ENCODE measurements at places on chromosomes 4 and X.

GRCh38 chrX:24149351-24150050 is at the start of gene ZFX:
ZFX (plus strand) TSS chrX:24149729; CDS start chrX:24172743, 23,014 bp downstream.
- no peak for DNase-seq

DNA sequence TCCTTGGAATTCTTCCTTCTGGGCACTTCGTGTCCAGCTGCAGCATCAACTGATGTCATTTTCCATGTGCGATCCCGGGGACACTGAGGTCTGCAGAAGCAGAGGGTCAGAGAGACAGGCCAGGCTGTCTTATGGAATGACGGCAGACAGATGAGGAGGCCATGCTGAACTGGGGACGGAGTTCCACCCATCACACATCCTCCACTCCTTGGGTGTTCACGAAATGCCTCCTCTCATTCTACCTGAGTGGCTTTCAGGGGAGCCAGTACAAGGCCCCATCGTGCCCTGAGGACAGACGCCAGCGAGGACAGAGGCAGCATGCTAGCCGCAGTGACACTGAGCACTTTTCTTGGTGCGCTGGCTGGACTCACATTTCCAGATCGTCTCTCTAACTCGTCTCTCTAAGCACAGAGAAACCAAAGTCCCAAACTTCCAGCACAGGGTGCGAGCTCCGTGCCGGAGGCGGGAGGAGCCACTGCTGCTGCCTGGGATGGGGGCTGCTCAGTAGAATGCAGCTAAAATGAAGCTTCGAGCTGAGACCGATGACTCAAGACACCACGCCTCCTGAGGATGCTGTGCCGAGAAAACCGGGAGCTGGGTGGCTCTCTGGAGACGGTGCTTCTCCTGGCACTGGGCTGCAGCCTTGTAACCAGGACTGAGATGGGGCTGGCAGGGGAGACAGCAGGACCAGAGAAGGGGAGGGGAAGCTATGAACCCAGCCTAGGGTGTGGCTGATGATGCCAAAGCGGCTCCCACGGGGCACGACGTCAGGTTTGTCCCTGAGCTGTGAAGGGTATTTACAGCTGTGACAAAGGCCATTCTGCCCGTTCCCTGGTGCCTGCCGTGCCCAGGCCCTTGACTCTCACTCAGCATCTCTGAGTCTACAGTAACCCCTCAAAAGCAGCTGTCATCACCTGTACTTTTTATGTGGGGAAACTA is 8.2 kb downstream of the ABLIM2 start:
- DNase-seq = no peak

DNA sequence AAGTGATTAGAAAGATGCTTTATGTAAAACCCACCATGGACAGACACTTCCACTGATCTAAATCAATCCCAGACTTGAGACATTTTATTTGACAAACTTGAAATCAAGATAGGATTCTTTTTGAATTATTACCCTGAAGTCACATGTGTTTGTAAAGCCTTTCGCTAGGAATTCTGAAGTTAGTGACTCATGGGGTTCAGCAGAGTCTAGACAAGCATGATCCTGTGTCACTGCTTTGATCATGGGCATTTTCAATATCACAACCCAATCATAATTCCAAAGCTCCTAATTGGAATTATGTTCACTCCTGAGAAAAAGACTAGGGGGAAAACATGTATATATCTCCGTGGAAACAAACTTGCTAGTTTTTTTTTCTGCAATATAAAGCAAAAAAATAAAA is 67.5 kb upstream of the BMP3 start:
- peak; percentile 0 for DNase-seq

- no peak for DNase-seq
Measured at GRCh38 chr4:147733716-147734344, 1.9 kb downstream of the ARHGAP10 start.

- DNase-seq = peak; percentile 57
Measured at GRCh38 chr4:56757261-56757746, 64.2 kb downstream of the SPINK2 start.

- no peak for DNase-seq
Measured at GRCh38 chrX:26100421-26100920, 37.7 kb upstream of the MAGEB18 start.

- no peak for DNase-seq
Measured at GRCh38 chrX:118579417-118579816, 83.8 kb downstream of the DOCK11 start.

GRCh38 chr4:101708293-101709039 is 82.1 kb upstream of the BANK1 start:
- DNase-seq = no peak

- DNase-seq = no peak
Measured at GRCh38 chrX:46130247-46130646, 415.0 kb downstream of the ZNF674 start.

DNA sequence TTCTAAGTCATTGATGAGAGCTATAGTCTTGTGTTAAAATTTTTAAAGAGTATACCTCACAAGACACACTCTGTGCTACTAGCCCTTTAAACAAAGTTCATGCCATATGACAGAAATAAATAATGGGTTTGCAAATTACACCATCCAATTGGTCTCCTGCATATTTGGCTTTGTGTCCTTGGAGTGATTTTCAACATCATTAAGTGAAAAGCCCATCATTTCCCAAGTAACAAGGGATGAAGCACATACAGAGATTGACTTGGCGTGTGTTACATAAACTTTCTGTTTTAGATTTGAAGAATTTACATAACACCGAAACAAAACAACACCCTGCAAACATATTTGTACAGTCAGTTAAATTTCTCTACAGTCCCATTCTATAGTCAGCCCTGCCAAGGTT is 216.9 kb upstream of the NEIL3 start:
- no peak for DNase-seq

DNA sequence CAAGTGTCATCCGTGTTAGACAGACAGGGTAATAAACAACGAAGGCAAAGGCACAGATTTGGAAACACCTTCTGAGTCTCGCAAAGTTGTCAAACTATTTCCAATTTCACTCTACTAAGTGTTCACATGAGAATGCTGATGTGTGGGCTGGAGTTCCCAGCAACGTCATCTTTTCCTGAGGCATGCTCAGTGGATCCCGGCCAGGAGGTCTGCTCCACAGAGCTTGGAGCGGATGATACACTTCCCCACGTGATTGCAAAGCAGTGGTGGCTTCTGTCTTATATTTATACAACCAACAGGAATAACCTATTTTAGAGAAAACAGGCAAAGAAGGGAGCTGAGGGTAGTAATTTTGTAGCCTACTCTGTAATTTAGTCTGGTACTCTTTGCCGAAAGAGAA is 40.1 kb upstream of the PDK3 start:
- no peak for DNase-seq

GRCh38 chrX:6930307-6930849 is 217.1 kb upstream of the STS start:
- DNase-seq = no peak

DNA sequence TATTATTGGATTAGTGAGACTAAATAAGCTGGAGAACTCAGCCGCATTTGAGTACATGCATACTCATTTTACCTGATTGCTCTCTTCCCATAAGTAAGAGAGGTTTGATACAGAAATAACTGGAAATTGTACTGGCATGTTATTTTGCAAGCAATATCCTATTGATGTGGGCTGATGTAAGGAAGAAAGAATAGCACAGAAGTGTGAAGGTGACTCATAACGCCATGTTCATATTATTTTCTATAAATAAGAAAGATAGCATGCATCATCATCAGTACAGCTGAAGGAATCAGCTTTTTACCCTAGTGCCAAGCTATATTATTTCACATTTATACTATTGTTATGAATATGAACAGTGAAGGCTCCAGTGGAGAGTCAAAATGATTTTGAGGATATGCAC is 138.3 kb upstream of the FAM47A start:
- no peak for DNase-seq

- DNase-seq = no peak
Measured at GRCh38 chr4:110587666-110588285, 35.1 kb downstream of the PITX2 start.

DNA sequence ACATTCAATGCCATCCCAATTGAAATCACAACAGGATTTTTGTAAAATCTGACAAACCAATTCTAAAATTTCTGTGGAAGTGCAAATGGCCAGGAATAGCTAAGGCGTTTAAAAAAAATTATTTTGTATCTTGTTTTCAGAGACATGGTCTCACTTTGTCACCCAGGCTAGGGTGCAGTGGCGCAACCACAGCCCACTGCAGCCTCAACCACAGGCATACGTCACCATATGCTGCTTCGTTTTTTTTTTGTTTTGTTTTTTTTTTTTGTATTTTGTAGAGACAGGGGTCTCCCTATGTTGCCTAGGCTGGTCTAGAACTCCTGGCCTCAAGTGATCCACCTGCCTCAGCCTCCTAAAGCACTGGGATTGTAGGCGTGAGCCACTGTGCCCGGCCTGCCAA is 24.5 kb downstream of the ZNF41 start:
- DNase-seq = no peak

DNA sequence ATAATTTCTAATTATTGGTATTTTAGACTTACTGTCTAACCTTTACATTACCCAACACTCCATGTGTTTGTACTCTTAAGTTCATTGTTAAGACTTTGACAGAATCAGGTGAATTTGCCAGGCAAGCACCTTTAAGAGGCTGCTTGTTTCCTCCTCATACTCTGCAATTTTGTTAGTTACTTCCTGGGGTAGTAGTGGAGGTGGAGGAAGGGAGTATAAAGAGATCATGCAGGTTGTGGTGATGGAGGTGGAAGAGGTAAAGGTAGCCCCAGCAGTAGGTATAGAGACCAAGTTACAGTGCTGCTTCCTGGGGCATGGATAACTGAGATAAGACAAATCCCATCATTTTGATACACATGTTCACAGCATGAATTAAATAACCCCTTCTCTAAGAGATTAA is 6.7 kb downstream of the WDR44 start:
- no peak for DNase-seq

DNA sequence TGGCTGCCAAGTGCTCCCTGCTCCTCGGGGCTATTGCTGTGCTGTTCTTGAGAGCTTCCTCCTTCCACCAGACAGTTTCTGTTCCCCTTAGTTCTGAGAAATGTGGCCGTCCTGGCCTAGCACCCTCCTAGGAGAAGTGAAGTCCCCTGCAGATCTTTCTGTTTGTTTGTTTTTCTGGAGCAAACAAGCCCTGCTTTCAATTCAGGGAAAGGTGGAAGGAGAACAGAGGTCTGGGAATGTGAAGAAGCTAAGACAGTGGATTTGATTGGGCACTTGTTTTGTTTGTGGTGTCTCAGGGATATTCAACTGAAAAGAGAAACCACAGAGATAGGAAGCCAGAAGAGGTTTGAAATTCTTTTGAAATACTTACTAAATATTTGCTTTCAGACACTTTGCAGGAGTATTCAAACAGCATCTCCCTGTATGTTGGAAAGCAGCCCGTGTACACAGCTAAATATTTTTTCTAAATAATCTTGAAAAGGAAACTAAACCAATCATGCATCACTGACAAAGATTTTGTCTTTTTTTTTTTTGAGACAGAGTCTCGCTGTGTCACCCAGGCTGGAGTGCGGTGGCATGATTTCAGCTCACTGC is 36.5 kb upstream of the PPM1K start:
- no peak for DNase-seq

GRCh38 chrX:12814420-12814819 is 23.2 kb downstream of the PRPS2 start:
- DNase-seq = no peak

- no peak for DNase-seq
Measured at GRCh38 chr4:117096886-117097285, 11.5 kb upstream of the TRAM1L1 start.

DNA sequence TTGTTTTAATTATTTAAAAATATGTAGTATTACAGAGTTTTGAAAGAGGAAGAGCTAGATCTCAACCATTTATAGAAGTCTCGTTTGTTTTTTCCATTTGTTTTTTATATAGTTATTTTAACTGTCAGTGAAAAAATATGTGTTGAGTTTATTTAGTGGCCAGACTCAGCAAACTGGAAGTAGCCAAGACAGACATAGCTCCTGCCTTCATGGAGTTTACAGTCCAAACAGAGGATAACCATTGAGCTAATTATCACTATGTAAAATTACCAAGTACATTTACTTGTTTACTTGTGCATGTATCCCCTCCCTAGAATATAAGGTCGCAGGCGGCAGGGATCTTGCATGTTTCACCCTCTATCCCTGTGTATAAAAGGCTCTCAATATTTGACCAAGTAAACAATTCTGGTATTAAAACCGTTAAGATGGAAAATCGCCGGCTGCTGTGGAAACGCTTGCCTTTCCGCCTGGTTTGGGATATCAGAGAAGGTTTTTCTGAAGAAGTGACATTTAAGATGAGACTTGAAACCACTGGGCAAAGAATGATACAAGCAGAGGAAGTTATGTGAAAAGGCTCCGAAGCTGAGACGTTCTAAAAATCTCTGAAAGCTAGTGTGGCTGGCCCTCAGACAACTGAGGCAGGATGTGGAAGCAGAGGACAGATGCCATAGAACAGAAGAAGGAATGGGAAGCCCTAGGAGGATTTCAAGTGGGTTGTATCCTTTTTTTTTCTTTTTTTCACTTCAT is 1.3 kb upstream of the CCNI start:
- DNase-seq = no peak

- DNase-seq = no peak
Measured at GRCh38 chr4:89755220-89755619, 81.7 kb downstream of the SNCA start.

DNA sequence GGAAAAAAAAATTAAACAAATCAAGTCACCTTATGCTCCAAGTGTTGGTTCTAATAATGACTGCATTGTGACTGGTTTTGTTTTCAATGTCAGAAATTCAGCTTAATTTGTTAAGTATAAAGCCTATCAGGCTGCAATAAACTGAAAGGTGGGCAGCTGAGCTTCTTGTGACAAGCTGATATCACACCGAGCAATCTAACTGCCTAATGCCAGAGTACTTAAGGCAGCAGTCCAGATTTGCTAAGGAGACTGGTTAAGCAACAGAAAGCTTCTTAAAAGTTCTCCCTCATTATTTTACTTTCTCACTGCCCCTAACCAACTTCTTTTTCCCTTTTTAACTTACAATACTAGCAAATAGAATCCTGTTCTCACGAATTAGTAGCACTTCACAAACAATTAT is 201.0 kb downstream of the MAB21L2 start:
- DNase-seq = no peak

DNA sequence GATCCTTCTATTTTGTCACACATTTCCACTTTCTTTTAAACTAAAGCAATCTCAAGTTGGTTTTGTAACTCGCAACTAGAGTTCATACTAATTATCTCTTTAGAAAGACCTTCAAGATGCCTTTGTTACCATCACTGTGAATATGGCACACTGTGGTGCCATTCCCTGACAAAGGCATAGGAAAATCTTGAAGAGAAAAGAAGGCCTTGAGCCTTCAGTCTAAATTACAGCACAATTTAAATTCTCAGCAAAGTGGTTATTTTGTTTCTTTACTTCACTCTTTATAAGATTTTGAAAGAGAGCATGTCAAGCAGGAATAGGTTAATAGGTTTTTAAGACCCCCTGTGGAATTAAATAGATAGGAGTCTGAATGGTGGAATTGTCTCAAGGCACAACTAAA is 89.0 kb upstream of the BANK1 start:
- no peak for DNase-seq

DNA sequence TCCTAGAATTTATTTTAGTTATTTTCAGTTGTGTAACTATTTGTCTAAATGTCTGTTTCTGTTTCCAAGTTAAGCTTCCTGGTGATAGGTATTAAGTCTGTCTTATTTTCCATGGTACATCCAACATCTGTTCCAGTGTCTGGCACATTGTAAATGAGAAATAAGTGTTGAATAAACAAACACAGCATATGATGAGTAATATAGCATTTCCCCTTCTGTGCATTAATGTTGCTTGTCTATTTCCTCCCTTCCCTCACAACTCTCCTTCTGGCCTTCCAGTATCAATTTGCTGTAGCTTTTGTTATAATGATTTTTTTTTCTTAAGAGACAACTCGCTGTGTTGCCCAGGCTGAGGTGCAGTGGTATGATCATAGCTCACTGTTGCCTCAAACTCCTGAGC is 36.1 kb downstream of the COPS4 start:
- DNase-seq = no peak
